ENCODE measurements at places on chromosomes 6 and 20.

- DNase-seq = no peak
Observed at GRCh38 chr6:39228111-39228971, 934 bp downstream of the KCNK5 start.

GRCh38 chr6:5249451-5250122 is 11.2 kb downstream of the LYRM4 start:
- DNase-seq = no peak

DNA sequence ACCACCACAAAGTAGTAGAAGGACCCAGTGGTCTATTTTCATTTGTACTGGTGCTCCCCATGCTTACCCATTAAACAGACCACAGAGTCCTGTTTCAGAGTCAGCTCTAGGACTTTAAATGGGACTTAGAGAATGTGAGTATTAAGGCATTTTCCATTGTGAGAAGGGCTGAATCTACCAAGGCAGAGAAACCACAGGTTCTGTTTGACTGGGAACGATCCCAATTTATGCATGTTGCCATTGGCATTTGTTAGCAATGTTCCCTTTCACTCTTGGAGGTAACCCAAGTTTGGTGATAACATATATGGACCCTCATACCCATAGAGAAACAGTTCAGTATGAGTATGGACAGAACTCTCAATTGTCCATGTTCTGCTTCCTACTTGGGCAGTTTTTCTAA is 672.8 kb downstream of the KIF16B start:
- no peak for DNase-seq

DNA sequence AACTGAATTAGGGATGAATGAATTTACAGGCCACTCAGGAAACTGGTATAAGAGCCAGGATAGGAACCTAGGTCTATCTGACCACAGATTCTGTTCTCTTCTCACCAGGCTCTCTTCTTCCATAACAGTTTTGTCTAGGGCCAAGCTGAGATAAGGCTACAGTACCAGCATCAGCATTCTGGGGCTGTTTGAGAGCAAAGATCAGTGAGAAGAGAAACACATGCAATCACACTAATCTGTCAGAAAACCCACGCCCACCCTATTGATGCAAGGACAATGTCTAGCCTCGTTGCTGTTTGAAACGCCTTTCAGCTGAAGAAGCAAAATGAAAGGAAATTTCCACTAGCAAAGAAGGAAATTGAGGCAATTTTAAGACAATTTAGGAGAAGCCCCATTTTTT is 137.7 kb downstream of the LCA5 start:
- no peak for DNase-seq

- no peak for DNase-seq
Observed at GRCh38 chr6:11922901-11923300, 89.2 kb upstream of the HIVEP1 start.

- DNase-seq = no peak
Observed at GRCh38 chr6:16148498-16148897, 19.6 kb downstream of the MYLIP start.

DNA sequence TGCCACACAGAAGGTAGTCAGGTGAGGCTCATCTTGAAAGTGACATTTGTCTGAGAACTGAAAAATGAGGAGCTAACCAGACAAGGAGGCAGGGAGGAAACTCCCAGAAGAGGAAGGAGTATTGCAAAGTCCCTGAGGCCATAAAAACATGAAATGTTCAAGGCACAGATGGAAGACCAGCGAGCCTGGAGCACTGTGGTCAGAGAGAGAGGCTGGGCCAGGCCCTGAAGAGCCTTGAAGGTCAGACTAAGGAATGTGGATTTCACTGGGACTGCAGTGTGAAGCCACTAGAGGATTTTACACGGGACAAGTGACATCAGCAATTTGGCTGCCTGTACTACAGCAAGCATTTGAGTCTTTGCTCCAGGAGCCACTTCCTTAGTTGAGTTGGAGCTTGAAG is 21.1 kb upstream of the TMEM181 start:
- DNase-seq = no peak

DNA sequence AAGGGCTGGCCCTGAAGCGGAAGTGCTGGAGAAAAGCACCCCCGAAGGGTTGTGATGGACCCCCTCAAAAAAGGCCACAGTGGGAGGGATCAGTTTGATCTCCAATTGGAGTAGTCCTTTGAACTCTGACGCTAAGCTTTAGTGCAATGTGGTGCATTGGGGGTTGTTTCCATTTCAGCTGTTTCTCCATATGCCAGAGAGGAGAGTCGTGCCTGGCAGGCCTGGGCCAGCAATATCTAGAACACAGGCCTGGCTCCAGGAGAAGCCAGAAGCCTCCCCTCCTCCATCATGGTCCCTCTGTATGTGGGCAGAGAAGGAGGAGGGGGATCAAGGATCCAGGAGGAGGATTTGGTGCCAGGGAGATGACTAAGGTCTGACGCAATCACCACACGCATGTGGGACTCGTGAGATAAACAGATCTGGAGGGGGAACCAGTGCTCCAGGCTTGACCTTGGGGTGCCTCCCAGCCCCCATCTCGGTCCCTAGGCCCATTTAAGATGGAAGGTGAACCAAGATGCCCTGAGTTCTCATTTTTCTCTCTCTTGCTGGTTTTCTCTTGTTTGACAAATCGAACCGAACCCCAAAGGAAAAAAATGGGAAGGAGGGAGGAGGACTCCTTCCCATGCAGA is 517.4 kb upstream of the JARID2 start:
- DNase-seq = no peak

DNA sequence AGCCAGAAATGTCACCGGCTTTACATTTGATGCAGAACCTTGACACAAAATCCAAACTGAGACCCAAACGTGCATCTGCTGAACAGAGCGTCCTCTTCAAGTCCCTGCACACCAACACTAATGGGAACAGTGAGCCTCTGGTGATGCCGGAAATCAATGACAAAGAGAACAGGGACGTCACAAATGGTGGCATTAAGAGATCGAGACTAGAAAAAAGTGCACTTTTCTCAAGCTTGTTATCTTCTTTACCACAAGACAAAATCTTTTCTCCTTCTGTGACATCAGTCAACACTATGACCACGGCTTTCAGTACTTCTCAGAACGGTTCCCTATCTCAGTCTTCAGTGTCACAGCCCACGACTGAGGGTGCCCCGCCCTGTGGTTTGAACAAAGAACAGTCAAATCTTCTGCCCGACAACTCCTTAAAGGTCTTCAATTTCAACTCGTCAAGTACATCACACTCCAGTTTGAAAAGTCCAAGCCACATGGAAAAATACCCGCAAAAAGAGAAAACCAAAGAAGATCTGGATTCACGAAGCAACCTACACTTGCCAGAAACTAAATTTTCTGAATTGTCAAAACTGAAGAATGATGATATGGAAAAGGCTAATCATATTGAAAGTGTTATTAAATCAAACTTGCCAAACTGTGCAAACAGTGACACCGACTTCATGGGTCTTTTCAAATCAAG is 108.4 kb downstream of the RTN4IP1 start:
- DNase-seq = no peak

- no peak for DNase-seq
Observed at GRCh38 chr6:136440203-136440602, 110.0 kb downstream of the MAP7 start.

DNA sequence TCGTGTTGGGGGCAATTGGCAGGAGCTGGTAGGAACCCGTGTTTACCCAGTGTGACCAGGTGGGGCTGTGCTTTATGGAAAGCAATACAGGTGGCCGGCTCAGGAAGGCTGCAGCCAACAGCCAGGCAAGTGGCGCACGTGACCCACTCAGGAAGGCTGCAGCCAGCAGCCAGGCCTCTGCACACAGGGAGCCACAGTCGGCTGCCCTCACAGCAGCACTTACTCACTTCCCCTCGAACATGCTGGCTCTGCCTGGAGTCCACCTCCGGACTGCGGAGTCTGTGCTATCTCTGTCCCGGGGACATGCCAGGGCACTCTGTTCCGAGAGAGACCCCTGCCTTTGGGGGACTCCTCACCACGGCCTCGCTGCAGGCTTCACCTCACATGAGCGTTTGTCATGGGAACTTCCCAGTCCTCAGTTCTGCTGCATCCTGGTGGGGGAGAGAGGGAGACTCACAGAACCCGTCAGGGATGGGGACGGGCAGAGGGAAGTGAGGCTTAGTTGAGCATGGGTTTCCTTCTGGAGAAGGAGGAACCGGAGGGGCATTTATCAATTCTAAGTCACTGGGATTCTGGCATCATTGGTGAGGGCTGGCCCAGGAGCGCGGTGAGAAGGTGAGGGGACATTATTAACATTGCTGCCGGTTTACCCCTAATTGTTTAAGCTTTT is 76.8 kb downstream of the TTLL2 start:
- no peak for DNase-seq

GRCh38 chr6:137928286-137928685 is 61.2 kb downstream of the TNFAIP3 start:
- no peak for DNase-seq

- no peak for DNase-seq
Observed at GRCh38 chr6:153038378-153039057, 36.0 kb upstream of the MTRF1L start.

GRCh38 chr20:25685276-25686080 is 11.2 kb downstream of the ZNF337 start:
- no peak for DNase-seq

DNA sequence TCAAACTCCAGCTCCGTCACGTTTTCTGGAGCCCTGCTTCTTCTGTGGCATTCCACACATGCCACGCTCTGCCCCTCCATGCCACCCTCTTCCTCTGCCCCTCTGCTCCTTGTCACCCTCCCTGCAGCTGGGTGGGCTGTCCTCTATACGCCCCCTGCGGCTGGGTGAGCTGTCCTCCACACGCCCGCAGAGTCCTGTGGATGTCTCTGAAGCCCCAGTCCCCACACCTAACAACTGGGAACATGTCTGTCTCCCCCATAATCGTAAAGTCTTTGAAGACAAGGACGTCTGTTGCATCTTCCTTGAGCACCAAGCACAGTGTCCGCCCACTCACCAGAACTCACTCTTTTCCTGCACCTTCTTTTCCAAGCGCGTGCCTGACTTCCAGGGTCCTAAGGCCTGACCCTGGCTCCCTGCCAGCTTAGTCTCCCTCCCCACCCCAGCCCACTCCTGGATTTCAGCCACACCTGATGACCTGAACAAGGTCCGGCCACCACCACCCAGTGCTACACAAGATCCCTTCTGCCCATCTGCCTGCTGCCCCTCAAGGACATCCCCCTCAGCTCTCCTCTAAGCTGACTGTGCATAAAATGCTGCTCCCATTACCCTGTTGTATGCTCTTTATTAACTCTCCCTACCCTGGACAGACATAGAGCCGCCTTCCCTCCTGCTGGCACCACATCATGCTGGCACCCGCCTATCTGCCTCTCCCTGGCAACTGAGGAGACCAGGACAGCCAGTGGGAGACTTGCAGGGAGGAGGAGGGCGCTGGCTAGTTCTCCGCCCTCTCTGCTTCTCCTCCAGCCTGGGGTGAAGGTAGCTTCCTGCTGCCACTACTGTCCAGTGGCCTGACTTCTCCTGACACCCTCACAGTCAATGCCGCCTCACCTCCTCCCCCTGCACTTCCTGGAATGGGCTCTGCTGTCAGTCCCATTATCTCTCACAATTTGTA is 10.7 kb upstream of the PRR18 start:
- DNase-seq = no peak

DNA sequence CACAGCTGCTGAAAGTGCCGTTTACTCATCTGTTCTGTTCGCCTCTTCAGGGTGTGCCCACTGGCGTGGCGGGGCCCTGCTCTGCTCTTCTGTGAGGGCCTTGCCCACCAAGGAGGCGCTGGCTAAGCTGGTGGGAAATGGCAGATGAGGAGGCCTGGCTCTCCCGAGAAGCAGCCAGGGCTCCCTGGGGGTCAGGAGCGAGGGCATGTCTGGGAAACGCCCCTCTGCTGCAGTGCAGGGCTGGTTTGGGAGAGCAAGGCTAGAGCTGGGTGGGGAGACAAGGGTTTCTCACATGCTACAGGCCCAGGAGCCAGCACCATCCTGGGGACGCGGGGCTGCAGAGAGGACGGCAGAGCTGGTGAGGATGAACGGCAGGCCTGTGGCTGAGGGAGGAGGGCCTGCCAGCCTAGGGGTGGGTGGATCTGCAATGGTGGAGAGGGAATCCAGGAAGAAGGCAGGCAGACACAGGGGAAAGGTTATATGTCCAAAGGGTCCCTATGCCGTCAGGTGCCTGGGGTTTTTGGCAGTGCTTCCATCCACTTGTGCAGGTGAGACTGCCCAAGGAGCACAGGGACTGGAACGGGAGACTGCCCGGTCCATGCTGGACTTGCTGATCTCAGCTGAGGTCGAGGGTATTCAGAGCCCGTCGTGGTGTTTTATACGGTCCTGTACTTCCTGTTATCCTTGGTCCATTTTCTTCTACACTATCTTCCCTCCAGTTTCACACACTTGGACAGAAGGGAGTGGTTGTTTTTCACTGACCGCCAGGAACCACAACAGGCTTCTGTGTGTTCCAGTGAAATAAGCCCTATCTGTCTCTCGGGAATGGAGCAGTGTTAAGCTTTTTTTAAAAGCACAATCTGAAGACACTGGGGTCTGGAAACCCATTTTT is 119.2 kb downstream of the SYCP2 start:
- no peak for DNase-seq

- DNase-seq = no peak
Observed at GRCh38 chr20:50541606-50542041, 31.4 kb downstream of the PTPN1 start.

GRCh38 chr20:62952373-62952967 is at the start of gene SLC17A9:
Gene SLC17A9, plus strand, starts transcription at chr20:62952709. Its CDS starts 122 bp downstream, at chr20:62952831.
- DNase-seq = no peak

- no peak for DNase-seq
Observed at GRCh38 chr20:25276533-25277050, 28.7 kb downstream of the PYGB start.

GRCh38 chr20:37565134-37565811 is 37.6 kb upstream of the BLCAP start:
- DNase-seq = no peak

DNA sequence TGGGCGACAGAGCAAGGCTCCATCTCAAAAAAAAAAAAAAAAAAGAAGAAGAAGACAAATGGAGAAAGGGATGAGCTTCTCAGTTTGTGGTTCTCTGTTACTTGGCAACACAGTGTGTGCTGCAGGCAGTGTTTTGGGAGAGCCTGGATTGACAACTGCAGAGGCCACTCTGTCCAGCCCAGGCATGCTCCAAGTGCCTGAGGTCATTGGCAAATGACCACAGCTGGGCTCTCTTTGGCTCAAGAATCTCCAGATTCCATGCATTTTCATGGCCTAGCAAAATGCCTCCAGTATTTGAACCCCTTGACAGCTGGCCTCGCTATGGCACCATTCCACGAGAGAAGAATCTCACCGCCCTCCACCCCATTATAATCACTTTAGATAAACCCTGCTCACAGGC is 126.2 kb downstream of the ANKRD60 start:
- no peak for DNase-seq

DNA sequence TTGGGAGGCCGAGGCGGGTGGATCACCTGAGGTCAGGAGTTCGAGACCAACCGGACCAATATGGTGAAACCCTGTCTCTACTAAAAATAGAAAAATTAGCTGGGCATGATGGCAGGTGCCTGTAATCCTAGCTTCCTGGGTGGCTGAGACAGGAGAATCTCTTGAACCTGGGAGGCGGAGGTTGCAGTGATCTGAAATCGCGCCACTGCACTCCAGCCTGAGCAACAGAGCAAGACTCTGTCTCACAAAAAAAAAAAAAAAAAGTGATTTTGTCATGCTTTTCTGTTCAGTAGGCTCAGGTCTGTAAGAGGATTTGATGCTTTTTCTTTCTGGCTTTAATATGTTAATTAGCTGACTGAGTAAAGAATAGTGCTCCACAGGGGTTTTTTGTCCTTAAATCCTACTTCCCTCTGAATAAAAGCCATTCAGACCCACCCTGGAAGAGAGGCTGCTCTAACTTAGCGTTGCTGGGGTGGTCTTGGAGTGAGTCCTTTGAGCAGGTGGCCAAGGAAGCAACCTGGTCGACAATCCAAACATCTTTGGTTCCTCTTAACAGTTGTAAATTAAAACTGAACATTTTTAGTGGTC is 19.0 kb downstream of the MCM8 start:
- DNase-seq = no peak

- no peak for DNase-seq
Observed at GRCh38 chr6:34817446-34817845, 25.6 kb downstream of the BLTP3A start.
